ENCODE measurements at places on chromosomes 4 and X. TPM values are rescaled to one million over a fixed set of nuclear protein-coding genes. Genes with fewer than 3 reads are reported as not detected.

The ZCCHC18 gene
- 1.6 TPM for total RNA-seq

The SLC9B1 gene
- total RNA-seq = 0.49 TPM

The FOXR2 gene
- not detected for total RNA-seq

The SCRG1 gene
- total RNA-seq = not detected

The MAGEC3 gene
- not detected for total RNA-seq

The BST1 gene
- 6.6 TPM for total RNA-seq

The MEPE gene
- not detected for total RNA-seq

The L1CAM gene
- total RNA-seq = not detected

The TRIM61 gene
- total RNA-seq = 0.22 TPM

The CCDC149 gene
- 12.5 TPM for total RNA-seq

The MAGEB10 gene
- not detected for total RNA-seq

The RAB33A gene
- 0.91 TPM for total RNA-seq

The ADH1A gene
- total RNA-seq = not detected

The IRS4 gene
- not detected for total RNA-seq

The DUSP21 gene
- total RNA-seq = not detected

The KLB gene
- not detected for total RNA-seq

The IL2RG gene
- total RNA-seq = not detected

The NIPAL1 gene
- 1.7 TPM for total RNA-seq

The IBSP gene
- total RNA-seq = not detected

The MAB21L2 gene
- not detected for total RNA-seq

The GLOD5 gene
- not detected for total RNA-seq

The SPCS3 gene
- 179 TPM for total RNA-seq

The PDCL2 gene
- total RNA-seq = not detected

The CT55 gene
- not detected for total RNA-seq

The DRD5 gene
- total RNA-seq = not detected

The HSFX2 gene
- 0.55 TPM for total RNA-seq

The FREM3 gene
- 0.05 TPM for total RNA-seq

The NCAPG gene
- total RNA-seq = 66.4 TPM

The NOX1 gene
- total RNA-seq = not detected

The LAS1L gene
- 39.6 TPM for total RNA-seq

The CXorf49B gene
- total RNA-seq = not detected
